ENCODE measurements at places on chromosomes 7 and 10.

DNA sequence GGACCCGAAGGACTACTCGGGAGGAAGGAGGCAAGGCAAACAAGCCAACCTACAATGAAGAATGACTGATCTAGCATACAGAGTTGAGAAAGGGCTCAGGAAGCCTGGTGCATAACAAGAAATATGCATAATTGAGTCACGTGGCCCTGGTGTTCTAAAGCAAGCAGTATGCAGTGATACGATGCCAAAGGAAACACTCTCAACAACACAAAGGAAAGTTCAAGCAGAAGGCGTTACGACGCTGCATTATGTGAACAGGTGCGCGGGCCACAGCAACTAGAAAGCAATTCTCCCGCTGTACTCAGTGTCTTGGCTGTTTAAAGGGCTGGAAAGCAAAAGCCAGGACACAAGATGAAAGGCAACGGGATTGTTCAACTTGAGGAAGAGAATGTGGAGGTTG lies 100.8 kb downstream of the PRTFDC1 start:
- no peak for DNase-seq

- DNase-seq = no peak
Measured at GRCh38 chr7:108580298-108580697, 10.6 kb downstream of the DNAJB9 start.

- DNase-seq = no peak
Measured at GRCh38 chr10:34254596-34254995, 560.5 kb downstream of the PARD3 start.

- DNase-seq = no peak
Measured at GRCh38 chr10:95832216-95833041, 75.3 kb upstream of the CC2D2B start.

- DNase-seq = no peak
Measured at GRCh38 chr7:28157076-28157745, 23.4 kb downstream of the JAZF1 start.

- no peak for DNase-seq
Measured at GRCh38 chr7:45975847-45976484, 54.9 kb upstream of the IGFBP3 start.

DNA sequence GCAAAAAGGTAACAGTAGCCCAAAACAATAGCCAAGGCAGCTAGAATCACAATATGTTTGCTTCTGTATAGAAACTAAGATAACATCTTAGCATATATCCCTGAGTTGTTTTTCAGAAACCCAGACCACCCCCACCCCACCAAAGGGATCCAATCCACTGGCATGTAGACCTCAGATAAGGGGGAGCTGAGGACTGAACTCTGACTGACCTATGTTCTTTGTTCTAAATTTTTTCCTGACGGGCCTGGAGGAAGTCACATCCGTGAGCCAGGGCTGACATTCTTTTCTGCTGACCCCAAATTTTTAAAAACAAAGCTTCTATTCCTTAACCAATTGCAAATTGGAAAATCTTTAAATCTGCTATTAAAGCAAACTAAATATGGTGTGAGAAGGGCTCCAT lies 493.9 kb upstream of the IGFBP3 start:
- DNase-seq = no peak

GRCh38 chr7:148773334-148773733 lies 74.6 kb downstream of the CUL1 start:
- no peak for DNase-seq

GRCh38 chr10:4246881-4247358 lies 461.9 kb upstream of the KLF6 start:
- DNase-seq = no peak

DNA sequence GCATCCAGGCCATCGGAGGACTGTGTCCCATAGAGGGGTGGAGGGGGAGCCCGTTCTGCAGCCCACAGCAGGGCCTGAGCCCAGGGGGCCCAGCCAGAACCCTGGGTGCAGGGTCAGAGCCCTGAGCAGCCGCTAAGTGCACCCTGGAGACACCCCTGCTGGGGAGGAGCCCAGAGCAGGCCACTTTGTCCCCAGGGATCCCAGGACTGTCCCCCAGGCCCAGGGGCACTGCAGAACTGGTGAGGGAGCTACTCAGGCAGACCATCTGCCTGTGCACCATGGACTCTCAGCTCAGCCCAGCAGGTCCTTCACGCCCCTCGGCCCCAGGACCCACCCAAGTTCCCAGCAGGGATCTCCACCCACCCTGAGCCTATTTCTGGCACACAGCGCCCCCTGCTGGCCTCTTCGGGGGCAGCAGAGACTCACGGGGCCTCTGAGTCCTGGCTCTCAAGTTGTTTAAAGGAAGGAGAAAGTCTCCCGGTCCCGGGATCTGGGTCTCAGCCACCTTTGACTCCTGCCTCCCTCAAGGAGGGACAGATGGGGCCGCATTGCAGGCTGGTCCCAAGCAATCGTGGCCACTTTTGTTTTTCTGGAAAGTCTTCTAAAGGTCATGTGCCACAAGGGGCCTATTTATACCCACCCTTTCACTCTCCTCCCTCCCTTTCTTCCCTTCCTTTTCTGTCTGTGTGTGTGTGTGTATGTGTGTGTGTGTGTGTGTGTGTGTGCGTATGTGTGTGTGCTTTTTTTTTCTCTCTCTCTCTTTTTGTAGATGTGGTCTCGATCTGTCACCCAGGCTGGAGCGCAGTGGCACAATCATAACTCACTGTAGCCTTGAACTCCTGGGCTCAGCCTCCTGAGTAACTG lies 90.3 kb downstream of the MYL10 start:
- DNase-seq = peak; percentile 66

DNA sequence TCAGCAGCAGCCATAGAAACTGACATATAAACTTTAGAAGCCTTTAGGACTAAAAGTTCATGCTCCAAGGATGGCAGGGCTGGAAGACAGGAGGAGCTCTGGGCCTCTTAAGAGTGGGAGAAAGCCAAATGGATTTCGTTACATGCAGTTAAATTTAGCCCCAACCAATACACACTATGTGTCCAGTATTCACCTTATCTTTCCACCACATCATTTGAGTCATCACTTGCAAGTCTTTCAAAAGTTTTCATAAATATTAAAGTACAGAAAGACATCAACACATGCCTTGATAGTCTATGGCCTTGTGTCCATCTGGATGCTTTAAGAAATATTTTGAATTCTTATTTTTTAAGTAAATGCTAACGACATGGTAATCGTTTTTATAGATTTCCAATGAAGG lies 392.4 kb upstream of the LRRN3 start:
- DNase-seq = no peak

GRCh38 chr7:1671594-1672451 lies 1.7 kb downstream of the ELFN1 start:
- DNase-seq = no peak

DNA sequence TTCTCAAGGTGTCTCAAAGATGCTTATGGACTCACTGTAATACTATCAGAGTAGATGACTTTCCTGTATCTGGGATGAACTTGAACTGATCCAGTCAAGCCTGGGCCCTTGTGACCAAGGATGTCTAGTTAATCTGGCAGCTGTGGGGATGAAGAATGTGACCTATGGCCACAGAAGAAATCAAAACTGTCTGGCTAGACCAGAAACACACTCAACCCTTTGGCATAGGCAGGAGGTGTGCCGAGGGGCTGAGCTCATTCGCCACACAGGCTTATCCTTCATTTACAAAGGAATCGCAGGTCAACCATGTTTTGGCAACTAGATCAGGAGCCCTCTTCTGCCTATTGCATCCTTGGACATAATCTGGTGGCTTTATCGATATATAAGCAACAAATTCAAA lies 110.6 kb downstream of the ATXN7L1 start:
- DNase-seq = no peak

GRCh38 chr7:136122026-136122425 lies 144.9 kb upstream of the MTPN start:
- no peak for DNase-seq

DNA sequence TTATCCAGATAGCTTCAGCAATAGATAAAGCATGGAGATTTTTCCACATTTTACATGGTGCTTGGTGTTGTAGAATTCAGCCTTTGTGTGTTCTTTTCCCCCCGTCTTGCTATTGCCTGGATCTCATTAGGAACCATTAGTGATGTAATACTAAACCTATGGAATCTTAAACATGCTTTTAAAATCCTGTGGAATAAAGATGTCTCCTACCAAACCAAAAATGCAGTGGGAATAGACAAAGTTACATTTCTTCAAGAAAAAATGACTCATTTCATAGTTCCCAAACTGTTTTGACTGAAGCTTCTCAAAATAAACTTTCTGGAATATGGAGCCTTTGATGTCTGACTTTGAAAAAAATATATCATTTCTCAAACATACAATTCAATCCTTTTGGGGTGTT lies 44.0 kb downstream of the CALD1 start:
- DNase-seq = no peak

GRCh38 chr7:81725003-81725811 lies 44.6 kb downstream of the HGF start:
- DNase-seq = no peak

GRCh38 chr7:156764016-156764669 lies 123.6 kb downstream of the RNF32 start:
- peak; percentile 75 for DNase-seq

DNA sequence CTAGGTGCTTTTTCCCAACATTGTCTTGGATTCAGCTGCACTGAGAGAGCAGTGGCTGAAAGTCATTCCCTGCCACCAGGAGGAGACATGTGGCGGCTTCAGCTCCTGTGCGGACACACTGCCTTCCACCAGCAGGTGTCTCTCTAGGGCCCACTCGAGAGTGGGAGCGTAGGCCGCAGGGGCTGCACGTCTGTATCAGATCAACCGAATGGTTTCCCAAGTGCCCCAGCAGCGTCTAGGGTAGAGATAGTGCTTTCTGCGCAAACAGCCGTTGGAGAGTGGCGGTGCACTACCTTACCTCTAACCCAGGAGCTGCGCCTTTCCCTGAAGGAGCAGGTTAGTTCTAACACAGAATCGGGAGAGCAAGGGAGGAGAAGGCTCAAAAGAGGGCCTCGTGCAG lies 31.7 kb downstream of the PAPOLB start:
- DNase-seq = peak; percentile 89

DNA sequence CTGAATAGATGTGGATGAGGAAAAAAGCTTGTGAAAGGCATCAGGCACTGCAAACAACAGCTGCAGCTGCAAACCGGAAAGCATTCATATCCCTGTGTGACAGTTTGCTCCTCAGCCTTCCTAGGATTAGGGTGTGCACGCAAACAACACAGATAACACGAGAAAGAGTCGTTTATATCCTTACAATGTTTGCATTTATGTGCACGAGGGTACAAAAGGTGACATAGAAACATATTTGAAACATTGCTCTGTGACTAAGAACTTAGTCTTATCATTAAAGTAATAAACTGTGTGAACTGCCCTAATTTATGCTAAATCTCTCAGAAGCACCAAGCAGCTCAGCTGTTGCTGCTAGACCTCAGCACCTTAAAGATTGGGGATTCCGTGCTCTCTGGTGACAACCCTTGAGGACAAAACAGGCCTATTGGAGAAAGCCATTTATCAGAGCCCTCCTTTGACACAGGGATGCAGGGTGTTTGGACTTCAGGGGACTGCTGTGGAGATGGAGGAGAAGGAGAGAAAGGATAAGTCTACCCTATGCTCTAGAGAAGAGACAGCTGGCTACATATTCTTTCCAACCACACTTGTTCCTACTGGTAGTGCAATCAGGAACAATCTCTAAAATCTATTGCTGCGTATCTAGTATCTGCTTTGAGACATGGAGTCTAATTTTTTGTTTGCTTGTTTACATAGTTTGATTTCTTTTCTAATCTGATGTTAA lies 176.2 kb downstream of the GNAT3 start:
- DNase-seq = peak; percentile 50

DNA sequence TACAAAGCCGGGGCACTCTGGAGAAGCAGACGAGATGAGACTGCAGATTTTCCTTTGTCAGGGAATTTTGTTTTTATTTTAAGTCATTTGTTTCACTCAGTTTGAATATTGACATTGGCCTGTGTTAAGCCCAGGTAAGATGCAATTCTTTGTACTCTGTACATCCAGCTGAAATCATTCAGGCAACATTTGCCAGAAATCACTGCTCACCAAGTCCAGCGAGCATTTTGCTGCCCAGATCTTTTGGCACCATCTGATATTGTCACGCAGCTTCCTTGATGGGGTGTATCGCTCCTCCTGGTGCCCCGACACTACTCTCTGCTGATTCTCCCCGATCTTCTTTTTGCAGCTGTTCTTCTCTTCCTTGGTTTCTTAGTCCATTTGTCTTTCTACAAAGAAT lies 261.7 kb downstream of the GALNT17 start:
- DNase-seq = no peak

DNA sequence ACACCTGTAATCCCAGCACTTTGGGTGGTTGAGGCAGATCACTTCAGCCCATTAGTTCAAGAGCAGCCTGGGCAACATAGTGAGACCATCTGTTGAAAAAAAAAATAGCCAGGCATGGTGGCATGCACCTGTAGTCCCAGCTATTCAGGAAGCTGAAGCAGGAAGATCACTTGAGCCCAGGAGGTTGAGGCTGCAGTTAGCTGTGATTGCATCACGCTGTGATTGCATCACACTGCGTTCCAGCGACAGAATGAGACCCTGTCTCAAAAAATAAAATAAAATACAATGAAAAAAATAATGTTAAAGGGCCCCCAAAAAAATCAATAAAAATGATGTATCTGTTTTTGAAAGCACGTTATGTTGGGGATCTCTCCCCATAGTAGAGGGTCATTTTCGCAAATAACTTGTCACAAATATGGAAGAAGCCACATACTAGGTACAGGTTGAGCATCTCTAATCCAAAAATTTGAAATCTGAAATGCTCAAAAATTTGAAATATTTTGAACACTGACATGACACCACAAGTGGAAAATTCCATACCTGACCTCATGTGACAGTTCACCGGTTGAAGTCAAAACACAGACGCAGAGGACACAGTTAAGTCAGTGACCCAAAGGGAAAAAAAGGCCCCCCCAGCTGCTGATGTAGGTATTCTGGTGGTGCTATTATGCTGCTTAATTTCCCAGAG lies 9.5 kb downstream of the CISD1 start:
- DNase-seq = no peak

DNA sequence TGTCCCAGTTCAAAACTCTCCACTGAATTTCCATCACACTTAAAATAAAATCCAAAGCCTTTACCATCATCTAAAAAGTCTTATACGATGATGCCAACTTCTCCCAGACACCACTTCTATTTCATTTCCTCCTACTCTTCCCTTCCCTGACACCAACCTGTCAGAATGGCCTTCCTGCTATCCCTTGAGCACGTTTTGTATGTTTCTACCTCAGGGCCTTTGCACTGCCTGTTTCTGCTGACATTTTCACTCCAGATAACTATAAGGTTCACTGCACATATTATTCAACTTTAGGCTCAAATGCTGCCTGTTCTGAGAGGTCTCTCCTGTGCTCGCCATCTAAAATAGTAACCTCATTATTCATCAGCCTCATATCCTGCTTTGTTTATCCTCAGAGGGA lies 269.6 kb downstream of the HTR7 start:
- no peak for DNase-seq

- DNase-seq = no peak
Measured at GRCh38 chr7:36275735-36276284, 113.9 kb upstream of the ANLN start.

- no peak for DNase-seq
Measured at GRCh38 chr7:87702326-87702725, 74.1 kb downstream of the RUNDC3B start.

DNA sequence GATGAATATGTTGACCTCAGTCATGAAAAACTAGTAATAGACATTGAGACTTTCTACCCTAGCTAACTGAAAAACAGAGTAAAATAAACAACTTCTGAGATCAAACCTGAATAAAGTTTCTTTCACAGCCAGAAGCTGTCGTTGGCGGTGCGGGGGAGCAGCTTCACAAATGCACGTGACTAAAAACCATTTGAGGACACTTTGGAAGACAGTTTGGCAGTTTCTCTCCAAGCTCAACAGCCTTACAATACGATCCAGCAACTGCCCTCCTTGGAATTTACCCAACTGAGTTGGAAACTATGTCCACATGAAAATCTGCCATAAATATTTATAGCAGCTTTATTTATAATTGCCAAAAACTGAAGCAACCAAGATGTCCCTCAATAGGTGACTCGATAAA lies 63.1 kb downstream of the CYTH3 start:
- no peak for DNase-seq
